ENCODE measurements at places on chromosomes 5 and 9.

DNA sequence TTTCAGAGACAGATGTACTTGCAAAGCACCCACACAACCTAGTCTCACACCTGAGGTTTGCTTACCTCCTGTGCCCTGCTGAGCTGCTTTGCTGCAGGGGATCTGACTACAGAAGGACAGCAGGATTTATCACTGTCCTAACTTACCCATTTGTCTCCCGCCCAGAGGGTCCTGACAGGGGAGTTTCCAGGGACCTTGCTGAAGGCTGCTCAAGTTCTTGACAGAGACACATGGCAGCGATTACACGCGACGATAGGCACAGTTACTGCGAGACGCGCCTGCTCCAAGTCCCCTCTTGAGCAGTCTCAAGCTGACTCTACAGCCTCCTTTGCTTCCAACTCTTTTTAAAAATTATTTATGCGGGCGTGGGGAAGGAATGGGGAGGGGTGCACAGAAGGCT is 24.6 kb upstream of the GALNT10 start:
- DNase-seq: no peak

- DNase-seq: no peak
Observed at GRCh38 chr5:81007637-81008027, 47.5 kb downstream of the RASGRF2 start.

GRCh38 chr5:39657943-39658342 is 233.2 kb upstream of the DAB2 start:
- DNase-seq: no peak

DNA sequence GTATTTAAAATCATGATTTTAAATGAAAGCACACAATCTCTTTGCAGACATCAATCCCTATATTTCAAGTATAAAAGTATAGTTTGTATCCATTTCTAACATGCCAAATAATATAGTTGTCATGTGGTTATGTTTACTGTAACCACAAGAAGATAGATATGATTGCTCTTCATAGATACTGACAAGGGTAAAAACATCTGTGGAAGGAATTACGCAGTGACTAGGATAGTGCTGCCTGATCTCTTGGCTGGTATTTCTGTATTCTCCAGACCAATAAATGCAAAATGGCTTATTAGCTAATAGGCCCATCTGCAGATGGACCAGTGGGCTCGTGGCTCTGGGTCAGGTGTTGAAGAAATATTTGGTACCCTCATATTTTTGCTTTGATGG is 34.9 kb upstream of the FBN2 start:
- no peak for DNase-seq

- DNase-seq: no peak
Observed at GRCh38 chr5:140150201-140150600, 24.5 kb downstream of the IGIP start.

DNA sequence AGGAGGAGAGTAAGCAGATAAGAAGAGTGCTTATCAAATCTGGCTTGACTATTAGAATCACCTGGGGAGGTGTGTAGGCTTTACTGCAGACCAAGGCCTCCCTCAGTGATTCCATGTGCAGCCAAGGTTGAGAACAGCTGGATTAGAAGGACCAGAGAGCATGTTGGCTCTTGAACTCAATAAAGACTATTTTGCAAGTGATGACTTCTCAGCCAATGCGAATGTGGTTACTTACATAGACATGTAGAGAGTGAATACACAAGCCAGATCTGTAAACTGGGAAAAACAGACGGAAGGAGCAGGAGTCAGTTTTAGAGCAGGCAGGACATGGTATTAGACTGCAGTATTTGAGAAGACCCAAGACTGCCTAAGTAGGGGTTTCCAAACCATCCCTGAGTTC is 48.5 kb downstream of the MAMDC2 start:
- DNase-seq: no peak

DNA sequence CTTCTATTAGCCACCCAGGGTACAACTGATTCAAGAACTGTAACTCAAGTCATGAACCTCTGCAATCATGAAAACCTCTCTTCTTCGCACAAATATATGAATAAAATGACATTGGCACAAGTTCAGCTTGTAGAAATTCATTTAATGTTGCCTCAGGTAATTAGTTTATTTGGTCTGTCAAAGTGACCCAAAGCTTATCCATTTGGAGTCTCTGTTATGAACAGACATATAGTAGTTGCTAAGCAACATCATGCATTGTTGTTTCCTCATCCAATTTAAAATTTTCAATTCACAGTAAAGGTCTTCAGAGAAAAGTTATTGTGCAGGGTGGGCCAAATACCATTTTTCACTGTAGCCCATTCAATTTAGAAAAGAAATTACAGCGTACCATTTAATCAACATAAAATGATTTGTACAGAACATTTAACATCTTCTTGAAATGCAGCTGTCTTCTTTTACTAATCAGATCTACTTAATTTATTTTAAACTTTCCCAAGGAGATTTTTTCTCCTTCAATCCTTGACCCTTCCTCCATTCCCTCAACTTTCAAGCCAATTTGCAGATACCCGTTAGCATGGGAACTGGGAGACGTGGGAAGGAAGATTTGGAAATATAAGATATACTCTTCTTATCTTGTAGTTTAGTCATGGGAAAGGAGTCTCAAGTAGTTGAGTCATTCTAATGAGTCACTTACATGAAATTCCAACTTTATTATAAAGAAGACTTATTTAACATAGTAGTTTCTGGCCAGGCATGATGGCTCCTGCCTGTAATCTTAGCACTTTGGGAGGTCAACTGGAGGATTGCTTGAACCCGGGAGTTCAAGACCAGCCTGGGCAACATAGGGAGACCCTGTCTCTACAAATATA is 231.3 kb downstream of the ATPSCKMT start:
- no peak for DNase-seq

GRCh38 chr5:42672925-42673324 is 83.7 kb upstream of the CCDC152 start:
- no peak for DNase-seq

DNA sequence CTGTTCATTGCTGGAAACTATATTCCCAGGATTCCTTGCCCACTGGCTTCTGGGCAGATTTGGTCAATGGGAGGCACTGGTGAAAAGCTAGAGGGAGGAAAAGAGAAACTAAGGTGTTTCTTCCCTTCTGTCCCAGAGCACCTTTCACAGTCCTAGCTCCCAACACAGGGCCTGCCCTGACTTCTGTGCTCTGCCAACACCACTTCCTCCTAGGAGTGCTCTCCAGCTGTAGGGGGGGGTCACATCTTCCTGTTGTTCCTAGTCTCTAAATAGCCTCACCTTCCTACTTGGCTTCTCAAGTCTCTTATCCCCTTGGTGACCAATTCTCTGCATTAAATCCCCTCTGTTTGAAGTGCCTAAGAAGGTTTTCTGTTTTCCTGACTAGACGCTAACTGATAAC is 115.4 kb downstream of the ADRB2 start:
- DNase-seq: no peak

- no peak for DNase-seq
Observed at GRCh38 chr9:118473521-118473920, 769.3 kb downstream of the TLR4 start.

GRCh38 chr9:134996591-134997530 is 79.1 kb upstream of the FCN1 start:
- no peak for DNase-seq

DNA sequence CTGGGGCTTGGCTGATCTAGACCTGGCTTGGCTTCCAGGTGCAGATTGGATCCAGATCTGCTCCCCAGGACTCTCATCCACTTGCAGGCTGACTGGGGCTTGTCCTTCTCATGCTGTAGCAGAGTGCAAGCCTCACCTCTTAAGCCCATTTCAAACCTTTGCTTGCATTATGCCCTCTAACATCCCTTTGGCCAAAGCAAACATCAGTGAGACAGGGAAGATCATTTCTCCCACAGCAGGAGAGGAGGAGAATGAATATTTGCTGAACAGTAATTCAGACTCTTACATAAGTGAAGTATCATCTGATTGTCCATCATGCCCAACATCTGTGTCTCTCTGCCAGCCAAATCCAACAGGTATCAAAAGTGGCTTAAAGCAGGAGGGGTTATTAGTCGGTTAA is 194.9 kb downstream of the C9orf152 start:
- no peak for DNase-seq

DNA sequence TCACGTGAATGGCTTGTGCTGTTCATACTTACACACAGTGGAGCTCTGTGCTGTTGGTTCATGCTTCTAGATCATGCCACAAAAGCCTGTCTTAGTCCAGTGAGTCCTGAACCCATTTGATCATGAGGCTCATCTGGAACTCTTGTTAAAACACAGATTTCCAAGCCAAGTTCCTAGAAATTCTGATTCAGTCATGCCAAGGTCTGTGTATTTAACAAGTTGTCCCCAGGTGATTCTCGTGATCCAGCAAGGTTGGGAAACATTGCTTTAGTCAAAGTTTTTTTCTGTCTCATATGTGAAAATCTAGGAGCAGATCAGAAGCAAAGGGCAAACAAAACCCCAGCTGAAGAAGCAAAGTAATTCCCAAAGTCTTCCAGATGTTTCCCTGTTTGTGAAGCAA is 112.5 kb upstream of the GAS1 start:
- no peak for DNase-seq

- DNase-seq: no peak
Observed at GRCh38 chr9:27462434-27462833, 61.7 kb upstream of the IFNK start.

GRCh38 chr5:72221541-72221940 is 98.5 kb downstream of the MRPS27 start:
- no peak for DNase-seq

- no peak for DNase-seq
Observed at GRCh38 chr9:133747309-133747708, 9.2 kb upstream of the SARDH start.

DNA sequence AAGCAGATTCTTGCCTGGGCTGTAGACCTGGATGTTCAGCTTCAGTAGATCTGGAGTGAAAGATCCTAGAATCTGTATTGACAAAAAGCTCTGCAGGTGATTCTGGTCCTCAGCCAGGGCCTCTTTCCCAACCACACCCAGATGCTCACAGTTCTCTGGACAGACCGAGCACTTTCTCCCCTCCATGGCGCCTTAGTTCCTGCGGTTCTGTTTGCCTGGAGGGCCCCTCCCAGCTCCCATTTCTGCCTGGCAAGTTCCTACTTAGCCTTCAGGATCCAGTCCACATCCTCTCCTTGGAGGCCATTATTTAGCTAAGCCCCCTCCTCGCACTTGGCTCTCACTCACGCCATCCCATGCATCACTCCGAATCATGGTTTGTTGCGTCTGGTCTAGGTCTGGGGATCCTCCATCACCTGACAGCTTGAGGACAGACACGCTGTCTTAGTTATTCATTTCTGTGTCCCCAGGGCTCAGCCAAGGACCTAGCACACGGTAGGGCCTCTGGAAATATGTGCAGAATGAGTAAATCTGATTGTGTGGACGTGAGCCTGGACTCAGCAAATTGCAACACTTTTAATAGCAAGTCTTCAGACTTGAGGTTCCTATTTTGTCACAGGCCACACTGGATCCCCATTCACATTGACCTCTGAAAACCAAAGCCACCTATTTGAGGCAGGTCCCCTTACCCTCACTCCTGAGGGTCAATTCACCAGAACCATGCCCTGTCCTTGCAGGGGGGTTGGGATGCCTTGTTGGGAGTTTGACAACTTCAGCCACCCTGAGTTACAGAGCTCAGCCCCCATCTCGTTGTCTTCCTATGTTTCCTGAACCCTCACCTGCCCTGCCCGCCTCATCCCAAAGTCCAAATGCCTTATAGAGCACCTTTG is 50.7 kb downstream of the COL15A1 start:
- DNase-seq: no peak

DNA sequence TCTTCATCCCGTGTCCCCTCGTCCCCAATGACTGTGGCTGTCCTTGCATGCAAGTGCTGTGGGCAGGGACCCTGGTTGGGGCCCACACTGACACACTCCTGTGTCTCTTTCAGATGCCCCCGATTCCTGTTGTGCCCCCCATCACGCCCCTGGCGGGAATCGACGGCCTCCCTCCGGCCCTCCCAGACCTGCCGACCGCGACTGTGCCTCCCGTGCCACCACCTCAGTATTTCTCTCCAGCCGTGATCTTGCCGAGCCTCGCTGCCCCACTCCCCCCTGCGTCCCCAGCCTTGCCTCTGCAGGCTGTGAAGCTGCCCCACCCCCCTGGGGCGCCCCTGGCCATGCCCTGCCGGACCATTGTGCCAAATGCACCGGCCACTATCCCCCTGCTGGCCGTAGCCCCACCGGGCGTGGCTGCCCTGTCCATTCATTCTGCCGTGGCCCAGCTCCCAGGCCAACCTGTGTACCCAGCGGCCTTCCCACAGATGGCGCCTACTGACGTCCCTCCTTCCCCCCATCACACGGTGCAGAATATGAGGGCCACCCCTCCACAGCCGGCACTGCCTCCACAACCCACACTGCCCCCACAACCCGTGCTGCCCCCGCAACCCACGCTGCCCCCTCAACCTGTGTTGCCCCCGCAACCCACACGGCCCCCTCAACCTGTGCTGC is 75.0 kb downstream of the WNK2 start:
- DNase-seq: no peak

DNA sequence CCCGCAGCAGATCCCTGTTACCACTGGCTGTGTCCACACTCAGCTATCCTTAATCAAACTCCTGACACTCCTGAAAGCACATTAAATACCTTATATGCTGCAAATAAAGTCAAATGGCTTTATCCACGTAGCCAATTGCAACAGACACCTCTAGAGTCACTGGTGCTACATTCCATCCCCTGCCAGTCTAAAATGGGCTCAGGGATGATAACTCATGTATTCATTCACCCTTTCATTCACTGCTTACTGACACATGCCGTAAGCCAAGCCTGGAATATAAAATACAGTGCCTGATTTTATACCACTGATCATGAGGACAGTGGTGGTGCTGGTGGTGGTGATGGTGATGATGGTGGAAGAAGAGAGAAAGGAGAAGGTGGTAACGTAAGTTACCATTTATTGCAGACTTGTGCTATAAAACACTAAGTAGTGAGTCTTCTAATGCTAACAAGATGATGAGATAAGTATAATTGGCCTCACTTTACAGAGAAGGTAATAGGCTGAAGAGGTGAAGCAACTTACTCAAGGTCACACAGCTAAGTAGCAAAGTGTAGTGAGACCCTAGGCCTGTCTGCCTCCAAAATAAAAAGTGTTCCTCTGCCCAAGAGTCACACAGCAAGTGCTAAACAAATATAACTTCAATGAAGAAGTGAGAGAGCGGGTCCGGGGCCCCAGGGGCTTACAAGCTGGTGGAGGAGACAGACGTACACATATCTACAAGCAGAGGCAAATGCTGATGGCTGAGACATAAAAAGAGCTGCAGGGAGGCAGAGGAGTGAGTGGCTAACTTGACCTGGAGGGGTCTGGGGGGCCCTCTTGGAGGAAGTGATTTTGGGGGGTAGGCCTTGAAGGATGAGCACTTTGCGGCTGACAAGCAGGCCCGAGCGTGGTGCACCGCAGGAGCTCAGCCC is 1.2 kb downstream of the TTLL11 start:
- DNase-seq: no peak

DNA sequence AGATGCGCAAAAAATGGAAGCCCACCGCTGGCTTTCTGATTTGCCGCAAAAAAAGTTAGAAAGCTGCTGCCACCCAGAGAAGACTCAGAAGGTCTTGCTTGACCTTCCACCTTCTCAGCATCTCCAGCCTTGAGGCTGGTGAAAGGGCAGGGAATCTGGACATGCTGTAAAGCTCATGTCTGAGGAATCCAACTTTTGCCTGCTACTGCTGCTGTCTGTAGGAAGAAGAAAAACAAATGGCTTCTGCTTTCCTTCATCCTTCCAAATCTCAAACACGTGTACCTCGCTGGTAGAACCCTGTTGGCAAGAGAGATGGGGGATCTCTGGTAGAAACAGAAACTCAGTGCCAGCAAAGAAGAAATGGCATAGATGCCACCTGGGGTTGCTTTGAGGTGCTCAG is 10.2 kb downstream of the TJP2 start:
- no peak for DNase-seq
